Stimulated activated CD8-positive, alpha-beta memory T cell treated with anti-CD3 and anti-CD28 coated beads, Interleukin-7, amount 100 ng/mL, for 24 hours (primary cell): ENCODE measurements at places on chromosomes 6 and 20.

DNA sequence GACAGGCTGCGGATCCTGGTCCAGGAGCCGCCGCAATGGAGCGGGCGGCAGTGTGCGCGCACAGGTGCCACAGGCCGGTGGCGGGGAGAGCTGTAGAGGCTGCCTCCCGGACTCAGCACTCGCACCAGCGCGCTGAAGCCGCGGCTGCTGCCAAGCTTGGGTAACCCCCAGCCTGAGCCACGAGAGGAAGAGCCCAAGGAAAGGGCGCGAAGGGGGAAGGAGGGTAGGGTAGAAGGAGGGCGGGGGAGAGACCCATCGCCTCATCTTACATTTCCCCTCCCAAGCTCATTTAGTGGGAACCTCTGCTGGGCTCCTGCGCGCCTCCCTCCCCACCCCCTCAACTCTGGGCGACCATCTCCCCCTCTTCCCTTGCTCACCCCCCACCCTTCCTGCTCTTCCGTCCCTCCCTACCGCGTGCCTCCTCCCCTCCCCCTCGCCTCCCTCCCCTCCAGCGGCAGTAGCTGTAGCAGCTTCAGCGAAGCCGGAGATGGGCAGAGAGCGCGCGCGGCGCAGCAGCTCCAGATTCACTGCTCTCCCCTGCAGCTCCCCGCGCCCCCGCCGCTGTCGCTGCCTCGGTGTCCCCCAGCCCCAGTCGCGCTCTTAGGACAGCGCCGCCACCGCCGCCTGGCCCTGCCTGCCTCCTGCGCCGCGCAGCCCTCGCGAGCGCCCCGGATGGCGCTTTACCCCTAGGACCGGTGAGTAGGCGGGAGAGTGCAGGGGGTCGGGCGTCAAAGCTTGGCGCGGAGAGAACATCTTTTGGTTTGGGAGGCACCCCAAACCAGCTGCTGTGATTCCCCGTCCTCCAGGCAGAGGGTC is at the start of gene FUT9:
FUT9 (plus strand) TSS at position 457 of the 816 bp plus-strand sequence. CDS start 187,182 bp downstream, outside the sequence.
- DNase-seq, result no peak

GRCh38 chr20:8721098-8721497 is 347.8 kb upstream of the PLCB4 start:
- no peak for DNase-seq

DNA sequence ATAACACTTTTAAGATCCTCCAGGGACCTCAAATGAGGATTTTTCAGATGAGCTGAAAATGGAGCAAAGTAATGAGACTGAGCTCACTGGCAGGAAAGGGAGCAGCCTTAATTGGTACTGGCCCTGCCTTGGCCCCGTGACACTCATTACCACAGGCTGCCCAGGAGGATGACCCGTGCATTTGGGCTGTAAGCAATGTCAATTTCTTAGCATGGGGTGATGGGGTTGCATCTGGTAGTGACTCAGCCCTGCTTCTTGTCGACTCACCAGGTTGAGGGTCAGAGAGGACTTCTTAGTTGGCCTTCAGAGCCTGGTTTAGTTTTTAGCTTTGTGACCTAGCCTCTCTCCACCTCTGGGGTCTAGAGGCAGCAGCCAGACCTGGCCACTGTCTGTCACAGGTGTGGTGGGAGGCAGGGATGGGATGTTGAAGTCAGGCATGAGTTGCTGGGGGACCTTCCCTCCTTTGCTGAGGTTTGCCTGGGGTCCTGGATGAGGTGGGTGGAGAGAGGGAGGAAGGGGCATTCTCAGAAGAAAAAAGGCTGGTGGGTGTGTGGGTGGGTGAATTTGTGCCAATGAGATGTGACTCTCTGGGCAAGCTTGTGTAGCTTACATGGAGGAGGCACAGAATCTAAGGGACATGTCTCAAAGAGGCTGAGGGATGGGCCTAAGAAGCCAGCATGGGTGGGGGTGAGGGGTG is 25.9 kb upstream of the EPB41L1 start:
- no peak for DNase-seq

- no peak for DNase-seq
Measured at GRCh38 chr20:58277578-58278472, 31.7 kb upstream of the RAB22A start.

- no peak for DNase-seq
Measured at GRCh38 chr6:155066361-155066760, 71.2 kb downstream of the TIAM2 start.

DNA sequence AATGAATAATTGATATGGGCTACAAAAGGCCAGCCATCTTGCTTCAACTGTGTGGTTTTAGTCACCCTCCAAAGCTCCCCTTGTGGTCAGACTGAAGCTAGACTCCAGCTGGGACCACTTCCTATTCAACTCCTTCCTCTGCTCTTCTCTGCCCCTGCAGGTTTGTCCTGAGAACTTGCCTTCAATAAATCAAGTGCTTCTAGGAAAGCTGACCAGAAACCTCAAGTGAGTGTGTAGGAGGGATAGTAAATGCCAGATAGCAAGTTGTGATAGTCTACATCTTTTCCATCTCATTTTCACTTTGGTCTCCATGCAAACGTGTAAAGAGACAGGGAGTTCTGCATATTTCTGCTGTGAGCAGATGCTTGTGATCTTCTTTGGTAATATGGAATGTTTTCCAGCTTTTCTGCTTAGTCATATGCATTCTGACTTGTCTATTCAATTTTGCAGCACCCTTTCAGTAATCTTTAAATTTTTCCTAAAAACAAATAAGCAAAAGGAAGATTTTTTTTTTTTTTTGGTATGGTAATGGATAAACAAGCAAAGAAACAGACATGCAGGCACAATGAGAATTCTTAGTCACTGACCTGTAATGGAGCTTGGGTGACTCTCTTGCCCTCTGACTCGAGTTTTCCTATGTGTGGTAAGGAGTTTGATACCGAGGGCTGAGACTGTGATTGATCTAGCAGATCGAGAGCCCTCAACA is 201.3 kb upstream of the BTBD3 start:
- no peak for DNase-seq

DNA sequence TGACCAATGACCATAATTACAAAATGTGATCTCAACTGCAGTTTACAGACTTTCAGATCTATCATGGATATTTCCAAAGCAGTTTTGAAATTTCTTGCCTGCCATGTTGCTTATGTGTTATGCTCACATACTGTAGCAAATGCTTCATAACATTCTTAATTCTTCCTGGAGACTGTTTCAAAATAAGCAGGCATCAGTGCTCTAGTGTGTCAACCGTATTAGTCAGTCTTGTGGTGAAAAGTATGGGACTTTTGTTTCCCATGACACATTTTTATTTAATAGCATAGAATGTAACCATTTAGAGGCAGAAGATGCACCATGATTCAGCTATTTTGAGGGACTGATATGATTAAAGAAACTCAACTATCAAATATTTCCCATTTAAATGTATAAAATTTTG is 1.7 kb downstream of the POPDC3 start:
- no peak for DNase-seq

- DNase-seq, result no peak
Measured at GRCh38 chr6:87950614-87951013, 97.0 kb upstream of the SPACA1 start.

DNA sequence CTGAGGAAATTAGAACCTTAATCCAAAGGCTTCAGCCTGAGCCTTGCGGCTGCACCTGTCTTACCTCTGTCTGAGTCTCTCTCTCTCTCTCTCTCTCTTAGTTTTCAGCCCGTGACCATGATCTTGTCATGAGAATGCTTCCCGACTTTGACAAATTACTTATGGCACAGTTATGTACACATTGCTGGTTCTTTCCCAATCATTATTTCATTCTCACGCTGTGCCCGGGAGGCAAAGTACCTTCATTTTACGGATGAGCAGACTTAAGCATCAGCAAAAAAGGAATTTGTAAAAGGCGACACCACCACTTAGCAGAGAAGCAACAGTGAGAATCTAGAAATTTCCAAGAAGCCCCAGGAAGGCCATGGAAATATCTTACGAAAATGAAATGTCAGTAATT is 54.6 kb downstream of the GMPR start:
- DNase-seq, result no peak

DNA sequence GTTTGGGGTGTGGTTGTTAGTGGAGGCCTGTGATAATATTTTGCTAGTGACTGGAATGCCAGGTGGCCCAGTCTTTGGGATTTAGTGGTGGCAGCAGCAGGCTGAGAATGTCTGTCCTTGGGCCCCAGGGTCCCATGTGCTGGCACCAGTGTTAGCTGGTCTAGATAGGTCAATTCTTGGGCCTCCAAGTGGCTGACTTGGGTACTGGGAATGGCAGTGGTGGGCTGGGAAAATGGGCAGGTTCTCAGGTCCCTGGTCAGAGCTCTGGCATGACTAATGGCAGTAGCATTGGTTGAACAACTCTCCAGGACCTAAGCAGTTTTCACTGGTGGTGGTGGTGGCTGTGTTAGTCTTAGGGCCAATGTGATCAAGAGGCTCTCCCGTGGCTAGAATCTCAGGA is 50.3 kb downstream of the OLIG3 start:
- no peak for DNase-seq

DNA sequence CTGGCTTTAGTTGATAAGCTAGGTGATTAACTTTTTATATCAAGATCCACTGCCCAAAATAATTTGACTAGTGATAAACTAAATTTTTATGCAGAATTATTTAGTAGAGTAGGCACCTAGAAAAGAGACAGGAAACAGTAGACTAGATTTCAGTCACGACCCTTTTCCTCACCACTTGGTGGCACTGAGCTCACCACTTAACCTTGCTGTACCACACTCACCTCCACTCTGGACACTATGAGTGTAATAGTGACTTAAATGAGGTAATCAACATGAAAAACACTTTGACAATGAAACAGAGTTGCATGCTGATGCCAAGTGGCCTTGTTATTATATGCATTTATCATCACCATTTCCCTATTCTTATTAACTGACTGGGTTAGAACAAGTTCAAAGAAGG is 730.4 kb downstream of the KIF16B start:
- DNase-seq, result no peak

GRCh38 chr20:58710481-58711265 is 18.1 kb downstream of the NPEPL1 start:
- no peak for DNase-seq

GRCh38 chr6:110537208-110538123 is 61.1 kb upstream of the SLC22A16 start:
- no peak for DNase-seq

GRCh38 chr6:130063806-130064205 is 45.4 kb downstream of the L3MBTL3 start:
- DNase-seq, result no peak

DNA sequence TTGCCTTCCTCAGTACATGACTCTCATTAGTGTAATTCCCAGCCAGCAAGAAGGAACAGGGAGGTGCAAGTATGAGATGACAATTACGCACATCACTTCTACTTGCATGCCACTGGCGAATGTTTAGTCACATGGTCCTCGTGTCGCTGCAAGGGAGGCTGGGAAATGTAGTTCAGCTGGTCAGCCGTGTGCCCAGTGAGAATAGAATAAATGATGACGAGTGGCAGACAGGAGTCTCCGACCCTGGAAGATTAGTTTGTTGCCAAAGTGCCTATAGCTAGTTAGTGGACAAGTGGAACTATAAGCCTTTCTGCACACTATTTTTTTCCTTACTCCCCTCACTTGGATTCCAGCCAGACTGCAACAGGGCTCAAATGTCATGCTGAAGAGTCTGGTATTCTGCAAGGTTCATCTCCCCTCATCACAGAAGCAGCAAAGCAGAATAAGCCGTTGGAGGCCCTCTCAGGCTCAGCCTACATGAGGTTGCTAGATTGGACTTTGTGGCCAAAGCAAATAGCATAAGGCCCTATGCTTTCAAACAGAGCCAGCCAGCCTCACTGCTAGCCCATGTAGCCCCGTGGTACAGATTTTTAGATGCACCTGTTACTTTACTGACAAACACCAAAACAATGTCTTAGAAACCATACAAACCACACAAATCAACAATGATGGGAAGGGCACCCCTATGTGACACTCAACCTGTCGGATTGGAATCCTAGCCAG is 9.7 kb downstream of the LINC00237 start:
- DNase-seq, result no peak

- DNase-seq, result no peak
Measured at GRCh38 chr6:74574794-74575193, 631.1 kb downstream of the COL12A1 start.

- no peak for DNase-seq
Measured at GRCh38 chr6:135971351-135971750, 119.8 kb downstream of the PDE7B start.

GRCh38 chr6:133428295-133428694 is 187.1 kb downstream of the EYA4 start:
- DNase-seq, result no peak

DNA sequence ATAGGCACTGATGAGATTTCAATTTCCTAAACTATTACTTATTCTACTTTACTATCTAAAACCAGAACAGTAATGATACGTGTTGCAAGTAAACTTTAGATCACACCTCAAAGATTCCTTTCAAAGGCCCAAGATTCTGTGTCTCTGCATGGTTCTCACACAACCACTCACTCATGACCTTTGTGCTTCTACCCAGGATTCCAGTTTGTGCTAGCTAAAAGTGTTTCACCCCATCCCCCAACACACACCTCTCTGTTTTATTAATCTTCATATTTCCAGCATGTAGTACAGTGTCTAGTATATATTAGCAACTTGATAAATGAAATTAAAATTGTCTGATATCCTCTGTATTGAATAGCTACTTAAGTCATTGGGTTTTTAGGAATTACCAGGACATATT is 8.8 kb upstream of the SH3BGRL2 start:
- DNase-seq, result no peak

- no peak for DNase-seq
Measured at GRCh38 chr20:61340157-61340556, 88.1 kb downstream of the CDH4 start.

- DNase-seq, result no peak
Measured at GRCh38 chr6:149965194-149966020, 1.7 kb downstream of the ULBP1 start.
